ENCODE measurements at places on chromosomes 6 and 20.
A peak's percentile ranks its signal among the peaks of the same experiment; 100 is the strongest.

- DNase-seq: no peak
Observed at GRCh38 chr6:101747716-101748115, 354.2 kb downstream of the GRIK2 start.

DNA sequence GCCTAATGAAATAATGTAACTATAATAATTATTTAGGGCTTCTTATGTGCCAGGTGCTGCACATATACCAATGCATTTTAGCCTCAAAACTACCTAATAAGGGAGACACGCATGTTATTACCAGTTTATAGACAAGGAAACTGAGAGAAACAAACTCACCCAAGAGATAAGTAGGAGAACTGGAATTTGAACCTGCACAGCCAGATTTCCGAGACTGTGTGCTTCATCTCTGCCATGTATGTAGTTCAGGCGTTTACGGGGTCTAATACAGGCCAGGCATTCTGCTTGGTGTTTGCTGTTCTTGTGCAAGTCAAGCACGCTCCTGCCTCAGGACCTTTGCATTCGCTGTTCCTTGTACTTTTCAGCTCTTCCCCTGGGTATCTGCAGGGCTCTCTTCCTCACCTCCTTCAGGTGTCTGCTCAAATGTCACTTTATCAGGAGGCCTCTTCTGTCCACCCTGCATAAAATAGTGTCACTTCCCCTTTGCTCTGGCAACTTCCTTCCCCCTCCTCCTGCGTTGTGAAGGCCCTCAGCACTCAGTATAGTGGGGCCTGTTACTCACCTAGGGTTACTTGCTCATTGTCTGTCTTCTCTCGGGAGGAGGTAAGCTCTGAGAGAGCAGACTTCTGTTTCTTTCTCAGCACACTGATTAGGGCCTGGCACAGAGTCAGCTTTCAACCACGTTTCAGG is 6.1 kb upstream of the NSFL1C start:
- no peak for DNase-seq

DNA sequence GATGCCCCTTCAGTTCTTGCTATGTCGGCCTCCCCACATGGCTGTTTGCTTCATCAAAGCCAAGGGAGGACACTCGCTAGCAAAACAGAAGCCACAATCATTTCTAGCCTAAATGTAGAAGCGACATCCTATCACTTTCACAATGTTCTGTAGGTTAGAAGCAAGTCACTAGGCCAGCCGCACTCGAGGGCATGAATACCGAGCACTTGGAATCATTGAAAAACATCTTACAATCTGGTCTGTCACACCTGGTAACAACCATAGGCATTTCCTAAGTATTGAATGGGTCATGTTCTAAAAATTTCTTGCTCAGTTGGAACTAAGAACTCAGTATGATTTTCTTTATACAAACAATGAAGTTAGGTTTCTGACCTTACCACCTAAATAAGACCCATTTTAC is 192.3 kb downstream of the AIG1 start:
- DNase-seq: no peak

GRCh38 chr20:46400828-46401477 is 5.5 kb downstream of the ELMO2 start:
- DNase-seq: peak; percentile 30

DNA sequence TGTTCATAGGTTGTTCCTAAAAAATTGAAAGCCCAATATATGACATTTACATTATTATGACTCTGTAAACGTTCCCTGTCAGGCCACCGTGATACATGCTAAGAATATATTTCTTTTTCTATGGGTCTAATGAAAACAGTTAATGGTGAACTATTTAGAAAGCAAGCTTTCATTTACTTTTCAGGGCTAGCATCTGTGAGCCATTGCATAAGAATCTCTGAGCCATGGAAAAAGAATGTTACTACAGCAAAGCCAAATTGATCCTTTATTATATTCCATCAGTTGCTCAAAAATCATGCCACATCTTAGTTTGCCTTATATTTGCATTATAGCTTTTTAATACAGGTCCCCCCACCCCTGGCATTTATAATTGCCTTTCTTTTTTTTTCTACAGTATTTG is 275.5 kb downstream of the ZFAND3 start:
- DNase-seq: peak; percentile 69

DNA sequence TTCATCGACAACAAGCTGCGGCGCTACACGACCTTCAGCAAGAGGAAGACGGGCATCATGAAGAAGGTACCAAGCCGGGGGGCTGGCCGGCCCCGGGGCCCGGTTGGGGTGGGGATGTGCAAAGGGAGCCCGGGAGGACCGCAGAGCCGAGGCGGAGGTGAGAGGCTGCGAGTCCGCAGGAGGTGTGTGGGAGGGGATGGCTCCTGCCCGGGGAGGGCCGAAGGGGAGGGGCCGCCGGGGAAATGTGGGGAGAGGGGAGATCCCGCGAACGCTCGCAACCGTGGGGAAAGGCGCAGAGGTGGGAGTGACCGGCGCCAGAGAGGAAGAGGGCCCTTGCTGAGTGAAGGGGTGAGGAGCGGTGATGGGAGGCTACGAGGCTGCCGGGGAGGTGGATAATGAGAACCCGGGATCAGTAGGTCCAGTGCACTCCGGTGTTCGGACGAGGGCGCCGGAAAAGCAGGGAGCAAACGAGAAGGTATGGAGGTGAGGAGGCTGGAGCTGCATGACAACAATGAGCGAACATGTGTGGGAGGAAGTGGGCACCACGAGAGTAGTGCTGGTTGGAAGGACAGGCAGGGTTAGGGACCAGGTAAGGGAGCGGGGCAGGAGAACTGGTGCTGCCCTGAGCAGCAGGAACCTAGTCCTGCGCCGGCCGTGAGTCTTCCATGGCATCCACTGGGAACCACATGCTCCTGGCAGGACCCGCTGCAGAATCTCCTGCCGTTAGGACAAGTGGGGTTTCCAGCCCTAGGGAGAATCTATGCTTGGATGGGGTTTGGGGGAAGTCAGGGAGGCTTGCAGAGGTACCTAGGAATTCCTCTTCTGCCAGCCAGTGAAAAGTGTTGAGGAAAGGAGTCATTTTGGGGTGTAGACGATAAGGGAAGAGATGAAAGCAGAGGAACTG is 1.3 kb downstream of the SRF start:
- peak; percentile 68 for DNase-seq

DNA sequence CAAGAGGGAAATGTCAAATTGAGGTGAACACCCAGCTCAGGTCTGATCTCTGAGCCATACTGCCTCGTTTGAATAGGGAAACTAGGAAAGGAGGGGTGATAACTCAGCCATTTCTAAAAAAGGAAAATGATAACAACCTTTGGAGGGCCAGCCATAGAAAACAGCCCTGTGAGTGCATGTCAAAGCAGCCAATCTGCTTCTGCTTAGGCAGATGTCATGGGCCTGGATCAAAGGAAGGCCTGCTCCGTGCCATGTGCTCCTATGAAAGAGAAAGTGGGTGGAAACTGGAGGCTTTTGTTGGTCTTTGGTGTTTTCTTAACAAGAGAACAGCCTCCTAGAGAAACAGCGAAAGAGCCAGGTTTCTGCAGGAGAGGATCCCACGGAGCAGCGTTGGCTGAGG is 428.0 kb downstream of the DHX35 start:
- DNase-seq: no peak

DNA sequence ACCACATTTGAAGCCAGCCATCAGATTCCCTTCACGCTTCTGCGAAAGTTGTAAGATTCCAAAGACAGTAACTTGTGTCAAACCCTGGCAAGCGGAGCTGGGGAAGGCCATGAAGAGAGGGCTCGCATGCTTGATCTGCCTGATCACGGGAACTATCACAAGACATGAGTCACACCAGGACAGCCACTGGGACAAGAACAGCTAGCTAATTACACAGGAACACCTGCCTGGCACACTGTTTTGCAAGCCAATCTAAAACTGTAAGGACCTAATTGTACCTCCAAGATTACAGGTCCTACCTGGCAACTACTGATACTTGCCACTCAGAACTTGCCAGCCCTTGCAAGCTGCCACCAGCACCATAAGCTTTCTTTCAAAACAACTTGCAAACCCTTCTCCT is 289.3 kb downstream of the KIF16B start:
- no peak for DNase-seq

DNA sequence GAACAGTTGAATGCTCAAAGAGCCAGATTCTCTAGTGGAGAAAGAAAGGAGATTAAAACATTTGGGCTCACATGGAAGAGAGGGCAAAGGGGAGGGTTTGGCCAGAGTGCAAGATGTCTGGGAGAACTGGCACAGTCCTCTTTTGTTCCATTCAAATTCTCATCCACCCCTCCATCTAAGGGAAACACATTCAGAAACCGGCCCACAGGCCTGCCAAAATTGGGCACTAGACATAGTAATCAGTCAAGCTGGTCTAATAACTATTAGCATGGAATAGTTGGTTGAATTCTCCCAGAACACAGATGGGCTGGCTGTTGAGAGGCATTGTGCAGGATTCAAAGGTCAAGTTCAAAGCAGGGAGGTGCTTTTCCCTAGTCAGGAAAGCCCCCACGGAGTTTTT is 341.4 kb upstream of the IRAK1BP1 start:
- no peak for DNase-seq

GRCh38 chr6:150753371-150754064 is 112.0 kb upstream of the MTHFD1L start:
- no peak for DNase-seq

DNA sequence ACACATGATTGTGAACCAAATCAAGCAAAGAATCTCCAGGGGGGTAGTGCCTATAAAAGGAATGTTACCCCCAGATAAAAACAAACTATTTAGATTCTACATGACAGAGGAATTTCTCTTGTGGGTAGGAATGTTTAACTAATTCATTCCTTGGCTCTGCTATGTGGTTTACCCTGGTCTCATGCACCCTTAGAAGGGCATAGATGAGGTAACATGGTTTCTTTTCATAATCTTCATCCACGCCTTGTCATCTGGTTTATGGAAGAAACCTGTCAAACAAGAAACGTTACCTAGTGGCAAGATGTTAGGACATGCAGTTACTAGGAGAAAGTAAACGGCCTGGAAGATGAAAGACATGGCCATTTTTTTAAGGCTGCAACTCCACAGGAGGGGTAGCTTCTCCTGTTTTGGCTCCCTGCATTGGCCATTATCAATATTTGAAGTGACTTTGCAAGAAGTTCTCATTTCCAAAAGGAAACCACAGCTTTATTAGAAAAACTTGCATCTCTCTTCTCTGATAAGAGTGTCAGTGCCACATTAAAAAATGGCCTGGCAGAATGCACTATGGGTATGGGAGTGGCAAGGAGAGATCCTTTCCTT is 45.5 kb downstream of the STX11 start:
- DNase-seq: no peak

DNA sequence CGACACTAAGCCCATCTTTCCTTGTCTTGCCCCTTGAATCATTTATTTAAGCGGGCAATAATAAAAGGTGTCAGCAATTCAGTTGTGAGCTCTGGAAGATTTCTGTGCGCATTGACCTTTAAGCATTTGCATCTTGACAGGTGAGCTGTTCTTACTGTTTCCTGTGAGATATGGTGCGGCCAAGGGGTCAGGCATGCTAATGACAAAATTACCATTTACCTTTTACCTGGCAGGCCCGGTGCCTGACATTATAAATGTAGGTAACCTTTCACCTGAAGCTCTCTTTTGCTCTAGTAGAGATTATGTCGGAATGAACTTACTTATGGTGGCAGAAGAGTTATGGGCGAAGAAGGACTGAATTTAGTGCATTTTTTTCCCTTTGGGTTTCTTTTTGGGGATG is 89.3 kb upstream of the EEF1E1 start:
- no peak for DNase-seq

- DNase-seq: no peak
Observed at GRCh38 chr6:107719160-107719559, 105.0 kb downstream of the SCML4 start.

- no peak for DNase-seq
Observed at GRCh38 chr6:109347779-109348178, 34.5 kb downstream of the CD164 start.

GRCh38 chr6:127886603-127887002 is 14.3 kb downstream of the THEMIS start:
- DNase-seq: no peak

GRCh38 chr6:21461844-21462518 is 131.6 kb upstream of the SOX4 start:
- no peak for DNase-seq

DNA sequence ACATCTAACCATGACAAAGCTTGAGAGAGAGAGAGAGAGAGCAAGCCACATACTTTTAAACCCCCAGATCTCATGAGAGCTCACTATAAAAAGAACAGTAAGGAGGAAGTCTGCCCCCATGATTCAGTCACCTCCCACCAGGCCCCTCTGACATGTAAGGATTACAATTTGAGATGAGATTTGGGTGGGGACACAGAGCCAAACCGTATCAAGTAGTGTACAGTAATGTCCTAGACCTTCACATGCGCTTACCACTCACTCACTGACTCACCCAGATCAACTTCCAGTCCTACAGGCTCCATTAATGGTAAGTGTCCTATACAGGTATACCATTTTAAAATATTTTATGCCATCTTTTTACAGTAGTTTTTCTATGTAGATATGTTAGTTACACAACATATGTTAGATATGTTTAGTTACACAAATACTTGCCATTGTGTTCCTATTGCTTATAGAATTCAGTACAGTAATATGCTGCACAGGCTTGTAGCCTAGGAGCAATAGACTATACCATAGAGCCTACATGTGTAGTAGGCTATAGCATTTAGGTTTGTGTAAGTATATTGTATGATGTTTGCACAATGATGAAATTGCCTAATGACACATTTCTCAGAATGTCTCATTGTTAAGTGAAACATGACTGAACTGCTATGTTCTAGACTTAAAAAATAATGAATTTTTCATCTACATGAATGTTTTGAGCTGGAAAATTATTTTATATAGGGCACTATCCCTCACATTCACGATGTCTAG is 11.7 kb downstream of the TSPYL1 start:
- no peak for DNase-seq

DNA sequence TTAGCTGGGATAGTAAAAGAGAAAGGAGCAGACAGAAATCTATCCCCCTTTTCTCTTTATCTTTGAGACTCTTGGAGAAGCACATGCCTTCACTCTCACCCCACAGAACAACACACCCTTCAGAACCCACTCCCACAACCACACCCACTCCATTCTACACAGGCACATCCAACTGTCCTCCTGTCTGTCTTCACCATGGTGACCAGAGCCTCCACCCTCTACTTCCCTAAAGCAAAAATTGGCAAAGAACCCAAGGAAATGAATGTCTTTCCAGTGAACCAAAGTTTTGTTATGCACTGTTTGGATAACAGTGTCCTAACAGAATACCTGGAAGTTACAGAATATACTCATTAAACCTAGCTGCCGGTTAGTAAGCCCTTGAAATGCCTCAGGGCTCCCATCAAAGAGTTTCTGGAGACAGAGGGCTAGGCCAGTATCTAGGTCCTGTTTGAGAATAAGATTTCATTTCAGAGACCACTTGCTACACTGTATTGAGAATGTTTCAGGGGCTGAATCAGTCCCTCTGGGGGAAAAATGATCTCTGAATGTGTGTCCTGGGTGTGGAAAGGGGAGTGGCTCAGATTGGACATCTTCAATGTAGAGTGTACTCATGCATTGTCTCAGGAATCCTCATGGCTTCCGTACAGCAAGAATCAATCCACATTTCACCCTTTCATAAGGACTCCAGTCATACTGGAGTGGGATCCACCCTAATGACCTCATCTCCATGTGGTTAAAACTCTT is 101.1 kb downstream of the LY86 start:
- DNase-seq: peak; percentile 47

GRCh38 chr6:160462551-160463109 is 114.5 kb downstream of the SLC22A3 start:
- peak; percentile 80 for DNase-seq

GRCh38 chr6:166463359-166464067 is 80.8 kb upstream of the MPC1 start:
- no peak for DNase-seq
